ENCODE measurements at places on chromosomes 12 and 14. TPM values are rescaled to one million over a fixed set of nuclear protein-coding genes. Genes with fewer than 3 reads are reported as not detected.

- H3K27ac ChIP-seq = no peak overlapping the region
- H3K4me3 ChIP-seq = no peak overlapping the region
- H3K27me3 ChIP-seq = no peaks in the 10 kb centered on the region
- H3K36me3 ChIP-seq = no peaks in the 10 kb centered on the region
These were observed 8.3 kb downstream of the PROX2 start for GRCh38 chr14:74867673-74868072.

SLC5A8 gene
- total RNA-seq = 2.1 TPM

PLEKHD1 gene
- 0.34 TPM for total RNA-seq

GRCh38 chr14:33680873-33681272 is 270.0 kb downstream of the EGLN3 start:
- H3K4me1 ChIP-seq = no peaks in the 10 kb centered on the region
- no peak for DNase-seq
- no peaks in the 10 kb centered on the region for H3K36me3 ChIP-seq
- no peak overlapping the region for H3K4me3 ChIP-seq
- no peak overlapping the region for H3K27ac ChIP-seq

HNRNPC gene
- 119 TPM for total RNA-seq

DNA sequence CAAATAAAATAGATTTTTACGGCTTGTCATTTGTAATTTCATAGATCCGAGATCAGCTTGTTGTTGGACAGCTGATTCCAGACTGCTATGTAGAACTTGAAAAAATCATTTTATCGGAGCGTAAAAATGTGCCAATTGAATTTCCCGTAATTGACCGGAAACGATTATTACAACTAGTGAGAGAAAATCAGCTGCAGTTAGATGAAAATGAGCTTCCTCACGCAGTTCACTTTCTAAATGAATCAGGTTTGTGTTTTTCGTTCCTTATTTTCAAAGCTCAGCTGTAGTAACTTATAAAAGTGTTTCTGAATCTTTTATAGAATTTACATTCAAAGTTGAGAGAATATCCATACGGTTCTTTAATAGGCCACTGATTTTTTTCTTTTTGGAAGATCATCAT is 89.1 kb downstream of the LRRK2 start:
- H3K27ac ChIP-seq = no peak overlapping the region
- no peaks in the 10 kb centered on the region for H3K4me1 ChIP-seq
- no peak overlapping the region for H3K4me3 ChIP-seq
- H3K36me3 ChIP-seq = peaks cover 23% of the 10 kb centered on the region
- H3K27me3 ChIP-seq = no peaks in the 10 kb centered on the region
- DNase-seq = no peak

GRCh38 chr12:2977776-2978175 is 18.6 kb downstream of the TEAD4 start:
- no peak for DNase-seq
- H3K27me3 ChIP-seq = no peaks in the 10 kb centered on the region
- H3K36me3 ChIP-seq = no peaks in the 10 kb centered on the region
- no peaks in the 10 kb centered on the region for H3K4me1 ChIP-seq
- H3K27ac ChIP-seq = no peak overlapping the region
- no peak overlapping the region for H3K4me3 ChIP-seq

DNA sequence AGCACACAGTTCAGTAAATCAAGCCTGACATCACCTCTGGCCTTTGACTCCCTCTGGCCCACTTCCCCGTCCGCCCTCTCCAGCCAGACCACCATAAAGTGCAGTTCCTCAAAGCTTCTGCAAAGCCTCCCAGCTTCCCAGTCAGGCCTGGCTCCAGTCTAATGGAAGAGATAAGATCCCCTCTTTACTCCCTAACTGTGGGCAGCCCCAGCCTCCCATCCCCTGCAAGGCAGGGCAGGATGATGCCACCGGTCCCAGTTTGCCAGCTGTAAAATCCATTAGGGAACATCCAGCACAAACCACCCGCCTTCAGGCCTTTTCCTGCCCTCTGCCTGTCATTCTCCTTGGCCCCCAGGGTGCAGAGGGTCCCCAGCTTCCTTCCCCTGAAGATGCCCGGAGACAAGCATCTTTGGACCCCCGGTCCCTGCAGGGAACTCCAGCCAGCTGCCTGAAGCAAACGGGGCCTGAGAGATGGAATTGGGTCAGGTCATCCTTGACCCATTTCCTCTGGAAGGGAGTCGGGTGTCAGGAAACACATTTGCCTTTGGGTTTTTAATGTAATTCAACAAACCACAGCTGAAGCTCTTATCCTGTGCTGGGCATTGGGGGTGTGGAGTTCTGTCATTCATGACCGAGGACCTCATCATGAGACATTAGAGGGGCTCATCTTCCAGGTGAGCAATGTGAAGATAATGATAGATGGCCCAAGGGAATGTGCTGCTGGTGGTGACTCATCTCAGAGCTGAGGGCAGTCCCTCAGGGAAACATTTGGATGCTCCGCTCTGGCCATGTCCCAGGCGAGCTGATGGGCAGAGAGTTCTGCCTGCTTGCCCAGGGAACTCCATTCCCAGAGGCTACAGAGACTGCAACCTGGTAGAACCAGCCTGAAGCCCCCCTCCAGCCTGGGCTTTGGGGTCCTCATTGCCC is 93.8 kb upstream of the CLMN start:
- no peaks in the 10 kb centered on the region for H3K27me3 ChIP-seq
- no peak overlapping the region for H3K4me3 ChIP-seq
- no peak for DNase-seq
- H3K36me3 ChIP-seq = peaks cover 20% of the 10 kb centered on the region
- no peaks in the 10 kb centered on the region for H3K4me1 ChIP-seq
- H3K27ac ChIP-seq = no peak overlapping the region

CIDEB gene
- 14.2 TPM for total RNA-seq

DNA sequence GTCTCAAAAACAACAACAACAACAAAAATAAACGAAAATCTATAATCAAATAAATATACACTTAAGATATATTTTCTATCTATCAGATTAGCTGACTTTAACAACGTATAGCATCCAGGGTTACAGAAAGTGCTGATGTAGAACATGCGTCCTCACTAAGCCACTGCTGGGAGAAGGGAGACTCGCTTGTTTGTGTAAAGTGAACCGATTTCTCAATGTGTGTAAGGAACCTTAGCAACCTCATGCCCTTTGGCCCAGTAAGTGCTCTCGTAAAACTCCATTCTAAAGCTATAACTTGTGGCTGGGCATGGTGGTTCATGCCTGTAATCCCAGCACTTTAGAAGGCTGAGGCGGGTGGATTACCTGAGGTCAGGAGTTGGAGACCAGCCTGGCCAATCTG is 23.8 kb downstream of the NFKBIA start:
- H3K36me3 ChIP-seq = no peaks in the 10 kb centered on the region
- H3K4me3 ChIP-seq = no peak overlapping the region
- H3K27ac ChIP-seq = no peak overlapping the region
- H3K4me1 ChIP-seq = peaks cover 30% of the 10 kb centered on the region
